ENCODE measurements at places on chromosomes 1 and 21. TPM values are rescaled to one million over a fixed set of nuclear protein-coding genes. Genes with fewer than 3 reads are reported as not detected.

GRCh38 chr1:31390071-31390470, 17.2 kb upstream of the FABP3 start:
- no peak for DNase-seq

GRCh38 chr1:203907901-203908300, 46.5 kb downstream of the SNRPE start:
- DNase-seq: no peak

Gene ANKRD34A
- 4.1 TPM for total RNA-seq

Gene NUP210L
- 0.07 TPM for total RNA-seq
